ENCODE measurements at places on chromosomes 7 and 10.

DNA sequence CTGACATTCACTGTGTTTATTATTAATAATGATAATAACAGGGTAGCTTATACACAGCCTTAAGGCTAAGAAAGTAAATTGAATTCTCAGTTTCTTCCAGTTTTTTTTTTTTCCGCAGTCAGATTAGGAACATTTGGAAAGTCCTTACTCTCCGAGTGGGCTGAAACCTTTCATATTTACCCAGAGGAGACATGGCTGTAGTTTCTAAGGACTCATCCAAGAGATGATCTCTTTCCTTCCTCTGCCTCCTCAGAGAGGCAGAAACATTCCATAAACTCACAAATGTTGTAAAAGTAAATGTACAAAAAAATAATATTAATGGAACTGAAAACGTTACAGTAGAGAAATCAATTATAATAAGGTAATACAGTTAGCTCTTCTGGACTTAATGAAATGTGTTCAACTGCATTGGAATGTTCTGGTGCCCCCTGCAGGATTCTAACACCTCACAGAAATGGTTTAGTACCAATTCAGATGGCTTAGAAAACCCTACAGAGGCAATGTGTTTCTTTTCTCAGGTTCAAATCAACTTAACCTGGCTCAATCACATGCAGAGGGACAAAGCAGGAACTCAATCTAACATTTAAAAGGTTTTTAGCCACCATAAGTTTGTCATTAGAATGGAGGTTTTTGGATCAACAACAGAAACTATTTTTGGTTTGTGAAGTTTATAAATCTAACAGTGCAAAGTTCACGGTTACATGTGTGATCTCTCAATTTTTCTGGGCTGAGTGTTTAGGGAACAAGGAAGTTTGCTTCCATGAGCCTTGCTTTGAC lies 71.7 kb downstream of the ICA1 start:
- peak; percentile 64 for DNase-seq

DNA sequence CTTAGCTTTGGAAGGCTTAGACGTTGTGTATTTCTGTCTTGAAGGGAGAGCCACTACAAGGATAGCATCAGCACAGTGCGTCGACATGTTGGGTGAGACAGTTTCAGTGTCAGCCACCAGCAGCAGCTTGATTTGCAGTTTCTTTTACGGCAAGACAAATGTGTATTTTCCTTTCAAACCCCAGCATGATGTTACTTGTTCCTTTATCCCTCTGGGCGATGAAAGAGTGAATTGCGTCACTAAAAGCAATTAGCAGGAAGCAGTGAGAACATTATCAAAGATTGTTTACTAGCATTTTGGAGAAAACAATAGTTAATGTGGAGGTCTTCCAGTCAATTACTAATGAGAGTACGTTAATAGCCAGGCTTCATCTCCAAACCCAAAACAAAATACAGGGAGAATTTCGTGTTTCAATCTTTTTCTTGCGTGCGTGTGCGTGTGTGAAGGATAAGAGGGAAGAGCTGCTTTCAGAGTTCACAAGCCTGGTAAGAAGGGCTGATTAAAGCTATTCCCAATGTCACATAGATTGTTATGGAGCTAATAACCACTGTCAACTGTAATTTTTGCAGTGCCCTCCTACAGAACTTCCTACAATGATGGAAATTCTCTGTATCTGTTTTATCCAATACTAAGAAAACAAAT lies 157.1 kb upstream of the AOAH start:
- no peak for DNase-seq

- no peak for DNase-seq
These were observed 48.0 kb downstream of the MALRD1 start for GRCh38 chr10:19096501-19097073.

DNA sequence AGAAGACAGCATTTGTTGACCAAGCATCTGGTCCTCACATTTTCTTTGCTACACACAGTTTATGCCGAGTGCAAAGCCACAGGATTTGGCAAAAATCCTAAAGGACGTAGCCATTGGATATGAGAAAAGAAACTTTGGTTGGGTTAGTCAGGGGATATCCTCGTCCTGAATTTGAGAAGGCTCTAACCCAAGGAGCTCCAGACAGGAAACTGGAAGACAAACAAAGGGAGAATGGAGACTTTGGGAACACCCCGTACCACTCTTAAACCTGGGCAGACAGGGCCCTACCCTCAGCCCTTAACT lies 146.6 kb upstream of the FRMD4A start:
- no peak for DNase-seq

DNA sequence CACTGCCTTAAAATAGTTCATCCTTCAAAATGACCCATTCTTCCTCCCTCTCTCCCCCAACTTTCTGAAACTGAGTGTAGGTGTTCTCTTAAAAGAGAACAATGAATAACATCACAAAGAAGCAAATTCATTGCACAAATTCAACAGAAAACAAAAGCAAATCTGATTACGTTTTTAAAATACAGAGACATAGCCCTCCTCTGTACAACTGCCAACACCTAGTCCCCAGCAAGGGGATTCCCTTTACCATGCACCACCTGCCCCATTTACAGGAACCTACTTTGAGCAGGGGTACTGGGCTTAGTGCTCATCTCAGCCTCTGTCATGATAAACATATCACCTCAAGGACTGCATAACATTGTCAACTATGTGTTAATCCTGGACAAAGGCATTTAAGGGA lies 302.8 kb upstream of the AOAH start:
- DNase-seq, result no peak

DNA sequence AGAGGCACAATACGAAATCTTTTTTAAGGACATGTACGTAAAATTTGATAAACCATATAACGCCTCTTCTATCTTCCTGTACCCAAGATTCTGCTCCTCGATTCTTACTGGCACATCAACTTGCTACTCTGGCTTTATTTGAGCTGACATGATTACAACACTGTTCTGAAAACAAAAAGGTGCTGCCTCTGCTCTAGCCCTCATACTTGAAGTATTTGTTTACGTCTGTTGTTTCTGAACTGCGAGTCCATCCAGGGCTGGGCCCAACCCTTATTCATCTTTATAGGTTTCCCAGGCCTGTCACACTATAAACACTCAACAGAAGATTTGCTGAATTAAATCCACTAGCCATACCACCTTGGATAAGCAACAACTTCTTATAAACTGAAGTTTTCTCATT lies 96.2 kb upstream of the SVIL start:
- DNase-seq, result no peak

GRCh38 chr7:51430480-51431086 lies 114.0 kb upstream of the COBL start:
- peak; percentile 67 for DNase-seq

GRCh38 chr7:117711556-117711955 lies 161.7 kb downstream of the CTTNBP2 start:
- DNase-seq, result no peak

- no peak for DNase-seq
These were observed 270.5 kb upstream of the PODXL start for GRCh38 chr7:131826960-131827359.

- peak; percentile 78 for DNase-seq
These were observed 10.9 kb upstream of the LGI1 start for GRCh38 chr10:93746844-93747284.

DNA sequence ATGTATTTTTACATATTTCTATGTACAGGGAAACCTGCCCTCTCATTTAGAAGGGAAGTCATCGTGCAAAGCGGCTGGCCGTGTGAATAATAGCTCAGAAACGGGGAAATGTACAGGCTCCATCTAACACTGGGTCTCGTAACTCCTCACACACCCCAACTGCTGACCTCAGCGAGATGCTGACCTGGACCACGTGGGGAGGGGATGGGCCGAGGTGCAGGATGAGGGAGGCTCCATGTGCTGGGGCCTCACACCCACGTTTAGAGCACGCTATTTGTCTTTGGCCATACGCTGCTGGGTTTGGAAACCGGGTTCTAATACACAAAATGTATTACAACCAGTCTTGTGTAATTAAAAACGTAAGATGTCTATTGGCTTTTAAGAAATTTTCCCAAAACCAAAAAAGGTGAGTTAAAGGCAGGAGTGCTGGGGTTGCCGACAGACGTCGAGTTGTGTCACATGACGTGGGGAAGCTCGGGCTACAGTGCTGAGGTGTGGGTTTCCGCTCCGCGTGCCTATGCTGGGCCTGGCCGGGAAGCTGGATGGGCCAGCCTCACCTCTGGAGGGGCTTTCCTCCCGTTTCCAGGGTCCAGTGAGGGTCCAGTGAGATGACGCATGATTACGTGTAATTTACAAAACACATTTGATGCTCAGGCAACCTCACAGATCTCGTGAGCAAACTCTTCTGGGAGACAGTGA lies 215.6 kb downstream of the DNAJB6 start:
- DNase-seq, result no peak

GRCh38 chr7:41257660-41258059 lies 445.2 kb downstream of the INHBA start:
- DNase-seq, result no peak

GRCh38 chr7:119733127-119733879 lies 539.7 kb upstream of the KCND2 start:
- no peak for DNase-seq

- DNase-seq, result peak; percentile 47
These were observed 18.0 kb upstream of the SLF2 start for GRCh38 chr10:100894589-100895294.

DNA sequence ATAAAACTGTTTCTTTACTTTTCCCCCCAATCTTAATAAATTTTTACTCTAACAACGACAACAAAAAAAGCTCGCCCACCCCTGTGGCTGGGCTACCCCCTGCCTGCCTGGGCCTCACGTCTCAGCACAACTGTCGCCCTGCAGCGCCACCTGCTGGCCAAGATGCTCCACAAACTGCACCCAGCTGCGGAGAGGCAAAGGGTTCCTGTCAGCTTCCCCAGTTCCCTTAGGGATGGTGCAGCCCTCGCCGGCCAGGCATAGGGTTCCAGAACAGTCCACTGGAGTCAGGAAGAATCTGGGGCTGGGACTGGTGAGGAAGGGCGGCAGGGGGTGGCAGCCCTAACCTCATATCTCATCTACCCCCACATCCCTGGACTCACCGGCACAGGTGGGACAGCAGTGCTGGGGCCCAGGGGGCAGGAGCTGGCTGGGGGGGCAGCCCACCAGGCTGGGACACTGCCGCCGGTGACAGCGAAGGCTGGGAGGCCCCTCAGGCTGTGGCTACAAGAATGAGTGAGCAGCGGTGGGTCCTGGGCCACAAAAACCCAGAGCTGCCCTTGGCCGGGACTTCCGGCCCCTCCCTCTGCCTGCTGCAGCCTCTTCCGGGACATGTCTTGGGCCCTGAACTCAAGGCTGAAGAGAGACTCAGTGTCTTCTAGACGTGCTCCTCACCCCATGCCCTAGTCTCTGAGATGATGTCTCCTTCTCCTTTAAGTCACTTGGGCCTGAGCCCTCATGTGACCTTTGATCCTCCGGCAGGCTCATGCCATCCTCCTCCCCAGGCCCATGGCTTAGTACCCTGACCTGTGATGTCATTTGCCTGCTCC lies 21.2 kb downstream of the ATP6V1F start:
- peak; percentile 87 for DNase-seq

- DNase-seq, result no peak
These were observed 84.7 kb downstream of the NKX6-2 start for GRCh38 chr10:132701099-132701845.

DNA sequence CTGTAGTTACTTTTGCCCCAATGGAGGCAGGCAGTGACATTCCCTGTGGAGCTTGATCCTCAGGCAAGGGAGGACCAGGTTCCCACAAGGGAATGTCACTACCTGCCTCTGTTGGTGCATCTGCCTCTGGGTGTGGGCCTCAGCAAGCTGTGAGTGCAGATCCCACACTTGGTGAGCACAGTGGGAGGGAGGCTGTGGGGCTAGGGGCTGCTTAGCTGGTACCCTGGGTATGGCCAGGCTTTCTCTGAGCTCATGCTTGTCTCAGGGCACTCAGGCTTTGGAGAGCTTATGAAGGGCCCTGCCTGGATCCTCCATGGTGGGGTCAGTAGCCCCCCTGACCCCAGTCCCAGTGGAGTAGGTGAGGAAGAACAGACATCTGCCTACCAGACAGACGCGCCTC lies 16.2 kb upstream of the ZNF488 start:
- no peak for DNase-seq

DNA sequence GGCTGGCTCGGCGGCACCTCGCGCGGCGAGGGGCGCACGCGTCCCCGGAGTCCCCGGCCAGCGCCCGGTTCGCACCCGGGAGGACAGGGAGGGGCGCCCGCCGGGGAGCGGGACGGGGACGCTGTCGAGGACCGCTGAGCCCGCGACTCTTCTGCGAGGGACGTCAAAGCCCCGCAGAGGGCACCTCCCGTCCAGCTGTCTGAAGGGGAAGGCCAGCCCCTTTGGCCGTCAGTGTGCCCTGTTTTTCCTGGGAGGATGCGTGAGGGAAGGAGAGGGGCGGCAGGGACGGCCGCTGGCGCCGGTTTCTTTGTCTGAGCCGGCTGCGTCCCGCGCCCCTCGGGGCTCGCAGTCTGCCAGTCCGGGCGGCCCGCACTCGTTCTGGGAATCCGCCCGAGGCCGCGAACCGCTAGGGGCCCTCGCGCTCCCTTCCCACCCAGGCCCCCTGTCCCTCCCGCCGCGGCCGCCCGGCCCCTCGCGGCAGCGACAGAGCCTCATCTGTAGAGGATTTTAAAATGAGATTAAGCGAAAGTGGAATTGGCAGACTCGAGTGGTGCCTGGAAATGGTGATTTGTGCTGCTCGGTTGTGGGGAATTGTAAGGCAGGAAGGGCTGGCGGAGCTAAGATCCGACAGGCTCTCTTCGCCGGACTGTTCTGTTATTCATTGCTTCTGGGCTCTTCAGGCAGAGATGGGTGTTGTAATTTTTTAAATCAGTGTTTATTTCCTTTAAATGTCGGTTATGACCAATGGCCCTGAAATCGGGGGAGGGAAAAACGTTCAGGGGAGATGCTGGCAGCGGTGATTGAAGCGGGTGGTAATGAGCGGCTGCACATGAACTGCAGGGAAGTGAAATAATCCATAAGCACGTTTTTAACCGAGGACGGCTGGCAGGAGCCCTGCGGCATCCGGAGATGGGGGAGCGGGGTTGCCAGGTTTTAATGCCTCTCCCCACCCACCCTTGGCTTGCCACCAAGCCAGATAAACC lies 618 bp upstream of the RELN start:
- DNase-seq, result no peak

DNA sequence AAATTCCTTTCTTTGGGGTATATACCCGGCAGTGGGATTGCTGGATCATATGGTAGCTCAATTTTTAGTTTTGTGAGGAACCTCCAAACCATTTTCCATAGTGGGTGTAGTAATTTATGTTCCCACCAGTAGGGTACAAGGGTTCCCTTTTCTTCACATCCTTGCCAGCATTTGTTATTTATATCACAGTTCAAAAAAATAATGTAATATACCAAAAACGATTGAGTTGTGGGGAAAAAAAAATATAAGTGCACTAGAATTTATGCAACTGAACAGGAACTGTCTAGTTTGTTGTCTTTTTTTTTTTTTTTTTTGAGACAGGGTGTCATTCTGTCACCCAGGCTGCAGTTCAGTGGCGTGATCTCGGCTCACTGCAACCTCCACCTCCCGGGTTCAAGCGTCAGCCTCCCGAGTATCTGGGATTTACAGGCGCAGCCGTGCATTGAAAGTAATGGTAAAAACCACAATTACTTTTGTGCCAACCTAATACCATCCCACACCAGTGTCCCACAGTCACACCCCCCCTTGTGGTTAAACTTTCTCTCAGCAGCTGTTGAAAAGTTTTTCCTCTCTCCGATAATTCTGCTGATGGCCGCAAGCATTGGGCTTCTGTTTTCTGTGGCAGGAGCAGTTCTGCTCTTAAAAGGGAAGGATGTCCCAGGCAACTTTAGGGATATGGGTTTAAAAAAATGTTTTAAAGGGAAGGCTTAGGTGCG lies 6.8 kb upstream of the LAT2 start:
- peak; percentile 43 for DNase-seq

GRCh38 chr10:133154996-133155778 lies 4.8 kb upstream of the KNDC1 start:
- no peak for DNase-seq

All from small intestine (tissue), 16 donors.